ENCODE measurements at places on chromosomes 1 and 21.
A peak's percentile ranks its signal among the peaks of the same experiment; 100 is the strongest.

DNA sequence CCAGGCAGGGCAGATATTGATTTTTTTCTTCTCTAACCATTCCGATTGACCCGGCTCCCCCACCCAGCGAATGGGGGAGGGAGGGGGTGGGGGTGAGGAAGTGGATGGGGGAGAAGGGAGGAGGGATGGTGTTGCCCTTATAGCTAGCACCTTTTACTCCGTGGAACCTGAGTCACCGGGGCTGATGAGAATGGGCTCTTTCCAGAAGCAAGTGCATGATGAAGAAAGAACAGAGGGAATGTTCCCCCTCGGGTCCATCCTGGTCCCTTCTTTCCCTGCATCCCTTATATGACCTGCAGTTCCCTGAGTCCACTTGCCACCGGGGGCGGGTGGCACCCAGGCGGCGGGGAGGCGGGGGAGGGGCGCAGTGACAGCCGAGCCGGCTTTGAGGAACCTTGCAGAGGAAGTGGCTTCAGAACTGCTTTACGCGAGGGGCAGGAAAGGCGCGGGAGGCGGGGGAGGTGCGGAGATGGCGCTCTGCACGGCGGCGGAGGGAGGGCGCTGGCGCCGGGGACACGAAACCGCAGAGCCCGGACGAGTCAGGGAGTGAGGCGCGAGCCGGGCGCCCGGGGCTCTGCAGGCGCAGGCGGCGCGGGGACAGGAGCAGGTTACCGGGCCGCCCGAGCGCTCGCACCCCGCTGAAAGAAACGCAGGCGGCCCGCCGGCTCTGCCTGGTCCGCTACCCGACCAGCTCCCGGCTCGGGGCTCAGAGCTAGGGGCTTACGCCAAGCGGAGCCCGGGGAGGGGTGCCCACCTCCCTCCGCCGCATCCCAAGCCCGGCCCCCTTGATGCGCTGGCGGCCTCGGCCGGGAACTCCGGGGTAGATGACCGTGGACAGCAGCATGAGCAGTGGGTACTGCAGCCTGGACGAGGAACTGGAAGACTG lies 49.7 kb downstream of the RASSF5 start:
- DNase-seq, result peak; percentile 81

- peak; percentile 78 for DNase-seq
Observed at GRCh38 chr1:25905680-25906643, at the start of gene STMN1. TSS of gene STMN1 (minus strand) at chr1:25906419. CDS start at chr1:25904676, 1,743 bp downstream.

- DNase-seq, result no peak
Observed at GRCh38 chr21:41957991-41958766, 4.4 kb upstream of the C2CD2 start.

- no peak for DNase-seq
Observed at GRCh38 chr1:51306950-51307349, 23.4 kb downstream of the TTC39A start.

- no peak for DNase-seq
Observed at GRCh38 chr1:54096877-54097240, 43.5 kb downstream of the TCEANC2 start.

DNA sequence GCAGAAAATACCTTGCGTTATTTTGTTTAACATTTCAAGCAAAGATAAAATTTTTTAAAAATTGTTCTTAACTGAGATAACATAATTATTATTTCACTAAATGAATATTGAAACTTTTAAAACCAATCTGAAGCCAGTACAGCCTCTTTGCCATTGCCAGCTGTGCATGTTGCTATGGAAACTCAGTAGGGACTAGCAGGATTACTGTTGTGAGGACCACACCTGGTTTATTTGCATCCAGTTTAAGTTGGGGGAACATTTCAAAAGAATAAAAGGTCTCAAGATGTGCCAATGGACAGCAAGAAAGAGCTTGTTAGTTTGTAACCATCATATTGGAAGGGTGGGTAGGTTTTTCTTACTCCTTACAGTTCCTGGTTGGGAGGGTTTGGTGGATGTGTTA lies 80.7 kb downstream of the POU2F1 start:
- DNase-seq, result no peak

DNA sequence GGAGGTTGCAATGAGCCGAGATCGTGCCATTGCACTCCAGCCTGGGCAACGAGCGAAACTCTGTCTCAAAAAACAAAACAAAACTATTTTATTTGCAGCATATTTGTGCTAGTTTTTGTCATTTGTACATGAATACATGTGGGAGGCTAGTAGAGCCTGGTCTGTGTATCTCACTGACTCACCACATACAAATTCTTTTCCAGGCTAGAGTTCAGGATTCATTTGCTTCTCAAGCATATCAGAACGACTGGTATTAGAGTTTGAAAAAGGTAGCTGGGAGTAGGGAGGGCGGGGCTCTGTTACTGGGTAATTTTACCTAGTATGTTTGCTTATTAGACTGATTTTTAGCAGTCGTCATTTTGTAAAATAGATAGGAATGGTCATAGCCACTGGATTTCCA lies 4.5 kb upstream of the TOR3A start:
- DNase-seq, result no peak

GRCh38 chr21:45113543-45113942 lies 39.2 kb downstream of the ADARB1 start:
- no peak for DNase-seq

DNA sequence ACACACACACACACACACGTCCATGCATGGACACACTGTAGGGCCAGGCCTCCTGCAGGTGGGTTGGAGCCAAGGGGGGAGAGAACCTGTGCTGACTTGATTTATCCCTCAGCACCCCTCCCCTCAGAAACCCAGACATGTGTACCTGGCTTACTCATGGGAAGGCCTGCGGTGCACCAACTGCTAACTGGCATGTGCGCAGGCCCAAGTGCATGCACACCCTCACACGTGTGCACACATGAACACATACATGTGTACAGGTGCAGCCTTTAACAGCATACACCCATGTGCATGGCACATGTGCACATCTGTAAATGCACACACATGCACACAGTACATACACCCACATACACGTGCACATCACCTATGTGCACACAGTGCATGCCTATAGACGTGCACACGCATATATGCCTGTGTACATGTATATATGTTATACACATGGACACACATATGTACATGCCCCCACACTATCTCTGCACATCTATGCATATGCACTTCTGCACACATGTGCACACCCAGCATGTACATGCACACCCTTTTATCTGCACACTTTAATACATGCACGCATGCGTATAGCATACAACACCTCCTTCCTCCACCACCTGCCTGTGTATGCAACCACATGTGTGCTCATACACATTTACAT lies 67.5 kb downstream of the TRIM11 start:
- no peak for DNase-seq

DNA sequence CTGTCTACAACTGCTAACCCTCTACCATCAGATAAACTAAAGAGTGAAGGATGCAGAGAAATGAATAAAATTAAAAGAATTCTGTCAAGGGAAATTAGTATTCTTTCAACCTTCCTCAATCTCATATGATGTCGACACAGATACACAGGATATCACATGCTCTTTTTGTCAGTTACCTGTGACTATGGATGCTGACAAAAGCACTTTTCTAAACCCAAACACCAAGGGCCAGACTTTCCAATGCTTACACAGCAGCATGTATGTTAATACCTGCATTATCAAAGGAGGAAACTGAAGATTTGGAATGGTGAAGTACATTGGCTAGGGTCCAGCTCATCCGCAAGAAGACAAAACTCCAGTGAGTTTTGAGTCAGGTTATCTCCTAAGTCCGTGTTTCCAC lies 294.0 kb downstream of the SMYD3 start:
- no peak for DNase-seq

- DNase-seq, result no peak
Observed at GRCh38 chr21:19018529-19018928, 614.9 kb upstream of the TMPRSS15 start.

GRCh38 chr1:235054466-235054865 lies 74.2 kb downstream of the TOMM20 start:
- DNase-seq, result no peak

DNA sequence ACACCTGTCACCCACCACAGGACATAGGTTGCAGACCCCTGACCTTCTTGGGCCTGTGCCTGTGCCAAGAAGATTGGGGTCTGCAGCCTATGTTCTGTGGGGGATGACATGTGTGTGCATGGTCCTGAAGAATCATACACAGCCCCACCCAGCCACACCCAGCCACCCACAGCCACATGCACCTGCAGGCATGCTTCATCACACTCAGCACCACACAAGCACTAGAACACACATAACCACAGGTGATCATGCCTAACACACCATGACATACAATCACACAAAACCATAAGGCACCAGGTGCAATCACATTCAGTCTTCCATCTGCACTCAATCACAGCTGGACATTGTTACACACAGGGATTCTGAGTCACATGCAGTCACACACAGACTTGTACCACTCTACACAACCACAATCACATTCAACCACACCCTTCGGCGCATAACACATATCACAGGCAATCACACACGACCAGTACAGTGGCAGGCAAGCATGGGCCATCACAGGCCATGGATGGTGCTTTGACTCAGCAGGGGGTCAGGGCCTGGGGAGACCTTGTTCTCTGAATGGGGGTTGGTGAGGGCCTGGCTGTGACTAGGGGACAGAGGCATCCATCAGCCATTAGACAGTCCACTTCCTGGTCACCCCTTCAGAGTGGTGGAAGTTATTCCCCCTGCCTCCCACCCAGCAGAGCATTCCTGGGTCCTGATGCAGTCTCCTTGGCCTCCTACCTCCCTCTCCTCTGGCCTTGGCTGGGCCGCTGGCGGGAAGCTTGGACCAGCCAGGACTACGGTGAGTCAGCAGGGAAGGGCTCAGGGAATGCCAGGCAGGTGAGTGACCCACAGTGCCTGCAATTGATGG lies 44.3 kb upstream of the EPS8L3 start:
- DNase-seq, result no peak

DNA sequence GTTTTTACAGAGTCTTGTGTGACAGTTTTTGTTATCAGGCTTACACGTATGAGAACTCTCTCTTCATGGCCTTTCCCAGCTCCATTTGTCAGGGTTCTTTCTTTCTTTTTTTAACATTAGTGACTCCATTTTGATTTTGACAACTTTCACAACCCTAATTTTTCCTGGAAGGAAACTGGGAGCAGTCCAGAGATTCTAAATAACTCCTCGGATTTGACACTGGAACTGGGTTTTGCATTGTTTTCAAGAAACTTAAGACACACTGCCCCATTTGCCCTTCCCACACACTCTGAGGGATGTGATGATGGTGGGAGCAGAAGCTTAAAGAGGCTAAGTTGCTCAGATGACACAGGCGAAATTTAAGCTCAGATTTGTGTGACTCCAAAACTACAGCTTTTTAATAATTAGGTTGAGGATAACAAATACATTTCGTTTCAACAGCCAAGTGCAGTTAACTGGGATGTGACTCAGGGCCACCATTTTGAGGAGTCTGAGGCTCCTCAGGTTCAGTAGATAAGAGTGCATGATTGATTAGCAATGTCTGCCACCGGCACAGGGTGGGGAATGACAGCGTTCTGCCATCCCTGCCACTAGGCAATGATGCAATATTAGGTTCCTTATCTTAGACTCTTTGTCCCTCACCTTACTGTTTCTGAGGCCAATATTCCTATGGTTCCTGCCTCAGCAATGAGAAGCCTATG lies 95.1 kb upstream of the ATP1A1 start:
- DNase-seq, result no peak

- DNase-seq, result no peak
Observed at GRCh38 chr1:226111883-226112261, 49.4 kb downstream of the H3-3A start.

DNA sequence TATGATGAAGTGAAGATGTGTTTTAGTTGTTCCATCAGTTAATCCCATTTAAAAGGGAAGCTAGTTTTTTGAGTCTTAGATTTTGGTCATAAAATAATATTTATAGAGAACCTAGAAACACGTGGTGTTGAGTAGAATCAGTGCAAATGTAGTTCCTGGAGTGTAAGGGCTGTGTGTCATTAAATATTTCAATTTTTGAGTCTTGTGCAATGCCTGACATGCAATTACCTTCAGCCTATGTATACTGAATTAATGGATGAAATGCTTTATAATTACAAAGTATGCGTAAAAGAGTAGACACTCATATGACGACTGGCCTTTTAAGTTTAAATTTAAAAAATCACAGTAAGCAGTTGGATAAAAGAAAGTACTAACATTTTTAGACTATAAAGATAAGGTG lies 75.0 kb downstream of the NEK7 start:
- no peak for DNase-seq

- DNase-seq, result no peak
Observed at GRCh38 chr1:229197265-229197585, 73.7 kb upstream of the RAB4A start.

- DNase-seq, result peak; percentile 57
Observed at GRCh38 chr1:155134880-155135414, 705 bp upstream of the SLC50A1 start.

GRCh38 chr1:201689647-201690046 lies 139.3 kb upstream of the IPO9 start:
- no peak for DNase-seq

GRCh38 chr1:84823511-84823910 lies 69.5 kb downstream of the LPAR3 start:
- no peak for DNase-seq

- DNase-seq, result no peak
Observed at GRCh38 chr1:82160903-82161302, 360.2 kb downstream of the ADGRL2 start.

- no peak for DNase-seq
Observed at GRCh38 chr1:93907718-93908117, 1.5 kb downstream of the GCLM start.

GRCh38 chr1:89952605-89953130 lies 42.2 kb upstream of the ZNF326 start:
- DNase-seq, result no peak

DNA sequence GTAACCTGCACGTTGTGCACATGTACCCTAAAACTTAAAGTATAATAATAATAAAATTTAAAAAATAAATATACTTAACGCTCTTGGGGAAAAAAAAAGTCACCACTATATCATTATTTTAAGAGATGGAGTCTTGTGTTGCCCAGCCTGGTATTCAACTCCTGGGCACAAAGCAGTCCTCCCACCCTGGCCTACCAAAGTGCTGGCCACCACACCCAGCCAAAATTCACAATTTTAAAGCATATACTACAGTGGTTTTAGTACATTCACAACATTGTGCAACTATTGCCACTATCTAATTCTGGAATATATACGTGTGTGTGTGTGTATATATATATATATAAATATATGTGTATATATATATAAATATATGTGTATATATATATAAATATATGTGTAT lies 5.9 kb downstream of the HMGN2 start:
- no peak for DNase-seq

- DNase-seq, result no peak
Observed at GRCh38 chr1:212451416-212452322, 18.9 kb downstream of the NENF start.

- DNase-seq, result no peak
Observed at GRCh38 chr21:31945141-31945540, 72.3 kb downstream of the HUNK start.

DNA sequence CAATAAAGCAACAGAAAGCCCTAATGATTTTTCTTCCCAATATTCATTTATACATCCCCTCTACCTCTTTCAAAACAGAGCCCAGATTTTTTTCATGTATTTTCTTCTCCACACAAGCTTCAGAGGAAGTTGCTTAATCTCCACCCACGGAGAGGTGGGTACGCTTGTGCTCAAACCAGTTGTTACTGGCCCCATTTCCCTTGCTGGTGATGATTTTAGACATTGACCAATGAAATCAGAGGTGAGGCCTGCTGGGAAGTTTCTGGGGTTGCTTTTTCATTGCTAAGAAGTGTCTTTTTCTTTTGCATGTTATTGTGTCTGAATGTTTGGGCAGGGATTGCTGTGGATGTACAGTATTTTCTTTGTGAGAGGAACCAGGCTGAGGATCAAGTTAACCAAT lies 448.1 kb upstream of the B3GALT2 start:
- DNase-seq, result no peak
